ENCODE measurements at places on chromosomes 16 and 17.

- no peak for DNase-seq
Measured at GRCh38 chr17:8392674-8393469, 4.8 kb downstream of the RNF222 start.

DNA sequence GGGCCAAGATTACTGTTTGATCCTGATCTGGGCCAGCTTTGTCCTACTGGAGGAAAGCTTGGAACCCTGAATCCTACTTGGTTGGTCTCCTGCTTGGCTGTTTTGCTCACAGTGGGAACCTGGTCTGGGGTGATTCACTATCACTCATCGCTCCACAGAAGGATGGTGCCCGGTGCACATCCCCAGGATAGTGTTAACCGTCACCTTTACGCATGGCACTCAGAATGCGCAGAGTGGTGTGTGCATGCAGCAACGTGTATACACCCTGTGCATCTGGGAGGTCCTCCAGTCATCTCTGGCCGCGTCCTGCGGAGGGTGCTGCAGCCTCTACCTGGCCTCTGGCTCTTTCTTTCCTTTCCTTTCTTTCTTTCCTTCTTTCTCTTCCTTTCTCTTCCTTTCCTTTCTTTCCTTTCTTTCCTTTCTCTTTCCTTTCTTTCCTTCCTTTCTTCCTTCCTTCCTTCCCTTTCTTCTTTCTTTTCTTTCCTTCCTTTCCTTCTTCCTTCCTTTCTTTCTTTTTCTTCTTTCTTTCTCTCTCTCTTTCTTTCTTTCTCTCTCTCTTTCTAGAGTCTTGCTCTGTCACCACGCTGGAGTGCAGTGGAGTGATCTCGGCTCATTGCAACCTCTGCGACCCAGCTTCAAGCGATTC lies 13.1 kb downstream of the SOCS3 start:
- DNase-seq, result no peak

DNA sequence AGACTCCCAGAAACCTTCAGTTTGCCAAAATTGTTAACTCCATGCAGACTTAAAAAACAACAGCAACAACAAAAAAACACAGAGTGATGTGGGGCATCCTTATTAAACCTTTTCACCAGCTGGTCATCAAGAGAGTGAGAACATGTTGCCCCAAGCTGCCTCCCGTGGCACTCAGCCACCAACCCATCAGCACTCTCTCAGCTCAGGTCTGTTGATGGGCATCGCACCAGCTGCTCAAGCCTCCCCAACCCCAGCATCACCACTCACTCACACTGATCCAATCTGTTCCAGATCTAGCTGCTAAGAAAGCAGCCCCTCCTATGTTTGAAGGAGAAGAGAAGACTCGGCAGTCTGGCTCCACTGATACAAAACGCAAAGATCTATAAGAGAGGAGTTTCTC lies 46.8 kb downstream of the SLC39A11 start:
- DNase-seq, result no peak

DNA sequence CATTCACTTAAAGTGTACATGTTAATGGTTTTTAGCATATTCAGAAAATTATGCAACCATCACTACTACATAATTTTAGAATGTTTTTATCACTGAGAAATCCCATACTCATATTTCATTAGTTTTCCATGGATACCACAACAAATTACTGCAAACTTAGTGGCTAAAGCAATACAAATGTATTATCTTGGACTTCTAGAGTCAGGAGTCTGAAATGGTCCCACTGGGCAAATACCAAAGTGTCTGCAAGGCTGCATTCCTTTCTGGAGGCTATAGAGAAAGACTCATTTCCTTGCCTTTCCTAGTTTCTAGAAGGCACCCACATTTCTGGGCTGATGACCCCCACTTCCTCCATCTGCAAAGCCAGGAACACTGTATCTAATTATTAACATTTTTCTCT lies 16.9 kb upstream of the GNAO1 start:
- DNase-seq, result no peak

DNA sequence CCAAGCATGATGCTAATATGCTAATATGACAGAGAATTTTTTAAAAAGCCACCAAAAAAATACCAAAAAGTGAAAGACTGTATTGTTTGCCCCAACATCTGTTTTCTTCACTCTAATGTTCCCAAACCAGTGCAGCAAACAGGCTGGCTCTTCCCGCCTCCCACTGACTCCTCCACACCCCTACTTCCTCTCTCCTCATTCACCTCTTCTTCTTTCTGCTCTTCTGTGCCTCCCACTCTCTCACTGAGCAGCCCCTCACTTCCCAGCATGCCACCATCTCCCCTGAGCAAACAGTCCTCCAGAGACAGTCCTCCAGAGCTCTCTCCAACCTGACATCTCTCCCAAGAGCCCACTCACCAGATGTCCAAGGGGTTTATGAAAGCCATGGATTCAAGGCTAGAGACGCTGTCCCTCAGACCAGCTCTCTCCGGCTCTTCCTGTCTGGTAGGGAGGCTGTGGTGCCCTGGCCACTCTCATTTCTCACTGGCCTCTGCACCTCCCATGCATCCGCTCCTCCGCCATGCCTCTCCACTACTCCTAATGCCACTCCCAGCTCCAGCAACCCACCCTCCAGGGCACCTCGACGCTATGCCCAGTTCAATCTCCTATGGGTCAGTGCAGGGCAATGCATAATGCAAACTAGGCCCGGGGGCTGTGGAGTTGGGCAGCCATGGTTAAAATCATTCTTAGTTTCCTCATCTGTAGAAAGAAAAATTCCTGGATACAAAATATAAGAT lies 52.9 kb downstream of the ANKRD11 start:
- DNase-seq, result no peak

DNA sequence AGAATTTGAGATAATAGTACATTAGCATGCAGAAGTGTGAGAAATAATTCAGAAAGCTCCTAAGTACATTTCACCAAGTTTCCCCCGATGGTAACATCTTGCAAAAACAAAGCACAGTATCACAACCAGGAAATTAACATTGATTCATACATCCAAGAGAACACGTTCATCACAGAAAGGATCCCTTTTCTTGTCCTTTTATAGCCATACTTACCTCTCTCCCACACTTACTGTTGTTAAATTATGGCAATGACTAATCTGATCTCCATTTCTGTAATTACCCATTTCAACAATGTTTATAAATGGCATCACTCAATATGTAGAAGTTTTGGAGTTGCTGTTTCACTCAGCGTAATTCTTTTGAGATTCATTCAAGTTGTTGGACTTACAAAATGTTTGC lies 1260.0 kb downstream of the CDH8 start:
- no peak for DNase-seq

DNA sequence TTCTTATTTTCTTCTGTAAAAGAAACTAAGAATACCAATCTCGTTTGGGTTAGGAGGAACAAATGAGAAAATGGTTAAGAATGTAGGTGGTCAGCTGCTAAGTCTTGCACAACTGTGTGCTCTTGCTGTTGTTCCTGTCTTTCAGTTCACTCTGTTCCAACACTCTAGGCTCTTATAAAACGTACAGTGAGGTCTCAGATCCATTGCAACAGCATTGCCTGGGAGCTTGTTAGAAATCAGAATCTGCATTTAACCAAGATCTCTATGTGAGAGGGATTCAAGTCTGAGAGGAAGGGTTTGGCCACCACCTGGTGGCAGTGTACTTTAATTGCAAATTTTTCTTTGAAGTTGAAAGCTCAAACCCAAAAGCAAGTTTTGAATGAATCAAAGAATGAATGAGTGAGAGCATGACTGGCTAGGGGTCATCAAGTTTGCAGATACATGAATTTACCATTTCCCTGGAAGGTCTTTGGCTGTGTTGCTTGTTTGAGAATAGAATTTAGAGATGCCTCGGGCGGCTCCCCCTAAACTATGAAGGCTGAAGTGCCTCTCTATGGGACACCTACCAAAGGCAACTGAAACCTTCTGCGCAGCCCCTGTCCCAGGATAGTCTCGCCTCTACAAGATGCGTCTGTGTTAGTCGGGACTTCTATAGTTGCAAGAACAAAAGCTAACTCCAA lies 2.5 kb downstream of the ALOX15B start:
- no peak for DNase-seq

GRCh38 chr17:61335105-61335844 lies 64.4 kb upstream of the TBX2 start:
- no peak for DNase-seq

DNA sequence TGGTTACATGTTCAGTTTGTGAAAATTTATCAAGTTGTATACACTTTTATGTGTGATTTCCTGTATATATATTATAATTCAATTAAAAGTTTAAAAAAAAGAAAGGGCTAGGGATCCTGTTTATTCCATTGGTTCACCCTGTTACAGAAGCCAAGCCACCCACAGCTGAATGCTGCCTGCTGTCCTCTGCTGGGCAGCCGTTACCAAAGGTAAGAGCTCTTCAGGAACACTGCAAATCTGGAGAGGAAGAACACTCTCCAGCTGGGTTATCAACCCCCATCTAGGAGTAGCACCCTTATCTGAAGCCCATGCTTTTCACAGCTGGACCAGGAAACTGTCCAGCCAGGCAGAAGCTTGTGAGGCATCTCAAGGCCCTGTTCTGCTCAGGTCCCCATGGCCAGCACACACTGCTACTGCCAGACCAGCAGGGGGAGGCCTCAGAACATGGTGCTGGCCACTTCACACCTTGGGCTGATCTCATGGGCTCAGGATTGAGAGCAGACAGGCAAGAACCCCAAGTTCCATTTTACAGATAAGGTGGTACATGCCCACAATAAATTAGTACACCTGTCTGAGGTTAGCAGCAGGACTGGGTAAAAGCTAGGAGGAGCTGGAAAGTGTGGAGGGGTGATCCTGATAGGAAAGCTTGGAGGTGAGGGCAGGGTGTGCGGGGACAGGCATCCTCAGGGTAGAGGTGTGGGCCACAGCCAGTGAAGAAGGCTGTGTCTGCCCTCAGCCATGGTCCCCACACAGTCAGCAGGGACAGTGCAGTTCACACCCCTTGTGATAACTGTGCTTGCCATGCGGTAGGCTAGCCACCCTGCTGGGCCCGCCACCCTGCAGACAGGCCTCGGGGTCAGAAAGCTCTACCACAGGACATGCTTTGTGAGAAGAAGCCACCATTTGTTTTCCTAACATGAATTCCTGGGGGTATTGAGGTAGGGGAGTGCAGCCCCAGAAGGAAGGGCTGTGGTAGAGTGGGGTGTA lies 54.3 kb upstream of the SREBF1 start:
- no peak for DNase-seq

GRCh38 chr17:74798239-74798707 lies 22.1 kb upstream of the NAT9 start:
- no peak for DNase-seq

DNA sequence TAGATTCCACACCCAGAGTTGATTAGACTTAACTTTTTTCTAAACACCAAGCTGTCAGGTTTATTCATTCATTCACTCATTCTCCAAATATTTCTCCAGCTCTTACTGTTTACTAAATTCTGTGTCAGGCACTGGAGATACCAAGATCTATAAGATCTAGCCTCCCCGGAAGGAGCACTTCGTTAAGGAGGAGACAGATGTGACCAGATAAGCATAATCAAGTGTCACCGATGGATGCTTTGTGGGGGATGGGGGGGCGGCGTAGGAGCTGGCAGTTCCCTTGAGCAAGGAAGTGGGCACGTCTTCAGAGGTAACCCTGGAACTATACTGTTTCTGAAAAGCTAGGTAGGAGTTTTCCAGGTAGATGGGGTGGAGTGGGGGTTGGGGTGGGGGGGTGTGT lies 3.8 kb upstream of the RPL26 start:
- no peak for DNase-seq

DNA sequence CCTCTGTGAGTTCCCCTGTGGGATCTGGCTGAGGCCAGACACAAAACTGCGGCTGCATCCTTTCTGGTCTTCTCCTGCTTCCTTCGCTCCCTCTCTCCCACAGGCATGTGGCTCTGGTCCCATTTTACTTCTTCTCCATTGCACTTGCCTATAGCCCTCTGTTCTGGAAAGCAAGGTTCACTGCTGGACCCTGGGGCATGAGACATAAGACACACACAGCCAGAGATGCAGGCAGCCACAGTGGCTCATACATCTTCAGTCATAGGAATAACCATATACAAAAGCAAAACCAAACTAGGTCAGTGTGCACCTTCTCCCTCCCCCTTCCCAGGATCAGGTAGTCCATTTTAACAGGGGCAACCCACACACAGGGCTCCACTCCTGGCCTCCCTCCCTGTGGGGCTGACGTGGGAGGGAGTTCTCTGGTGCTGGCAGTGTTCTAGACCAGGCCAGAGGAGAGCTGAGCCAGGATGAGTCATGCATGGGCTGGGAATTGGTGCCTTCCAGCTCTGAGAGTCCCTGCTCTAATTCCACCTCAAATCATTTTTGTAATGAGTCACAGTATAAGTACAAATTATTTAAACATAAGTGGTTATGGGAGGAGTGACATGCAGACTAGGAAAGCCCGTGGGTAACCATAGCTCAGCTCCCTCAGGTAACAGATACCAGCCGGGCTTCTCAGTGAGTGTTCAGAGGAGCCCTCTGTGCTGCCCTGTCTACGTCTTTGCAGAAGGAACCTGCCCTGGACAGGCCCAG lies 58.0 kb downstream of the ASIC2 start:
- no peak for DNase-seq

DNA sequence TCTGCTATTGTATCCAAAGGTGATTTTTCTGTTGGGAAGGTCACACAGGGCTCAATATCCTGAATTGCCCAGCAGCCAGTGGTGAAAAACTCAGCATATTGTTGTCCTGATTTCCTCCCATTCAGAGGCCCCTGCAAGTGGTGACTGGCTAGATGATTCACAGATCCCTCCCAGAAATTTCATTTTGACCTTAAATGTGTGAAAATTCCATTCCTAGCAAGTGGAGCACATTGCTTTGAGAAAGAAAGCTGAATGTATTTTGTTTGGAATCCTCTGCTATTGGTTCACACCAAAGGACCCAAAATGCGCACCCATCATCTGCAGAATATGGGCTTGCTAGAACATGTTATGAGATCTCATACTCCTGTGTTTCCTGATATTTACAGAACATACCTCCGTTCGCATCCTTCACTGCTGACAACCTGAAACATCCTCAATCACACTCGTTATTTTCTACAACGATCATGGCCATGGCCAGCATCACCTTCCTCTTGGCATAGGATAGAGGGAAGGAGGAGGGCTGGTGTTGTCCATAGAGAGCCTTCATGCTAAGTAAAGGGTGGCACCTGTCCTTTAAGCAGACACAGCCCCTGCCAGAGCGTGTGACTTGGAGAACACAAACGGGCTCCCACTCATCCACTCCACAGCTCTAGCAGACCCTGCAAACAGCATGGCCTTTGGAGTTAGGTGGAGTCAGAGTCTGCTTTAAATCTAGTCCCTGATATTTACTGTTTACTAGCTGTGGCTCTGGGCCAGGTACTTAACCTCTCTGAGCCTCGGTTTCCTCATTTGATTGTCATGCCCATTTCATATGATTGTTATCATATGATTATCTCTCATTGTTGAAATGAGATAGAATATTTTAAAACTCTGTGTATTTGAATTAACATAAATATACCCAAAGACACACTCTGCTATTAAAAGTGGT lies 30.4 kb upstream of the NFAT5 start:
- no peak for DNase-seq

- no peak for DNase-seq
Measured at GRCh38 chr17:51161541-51161940, 4.7 kb upstream of the NME2 start.

All from cerebellar nuclear complex (tissue), 1 donor.